ENCODE measurements at places on chromosomes 11 and 22.

- DNase-seq: no peak
Observed at GRCh38 chr11:12678991-12679390, 4.8 kb downstream of the TEAD1 start.

DNA sequence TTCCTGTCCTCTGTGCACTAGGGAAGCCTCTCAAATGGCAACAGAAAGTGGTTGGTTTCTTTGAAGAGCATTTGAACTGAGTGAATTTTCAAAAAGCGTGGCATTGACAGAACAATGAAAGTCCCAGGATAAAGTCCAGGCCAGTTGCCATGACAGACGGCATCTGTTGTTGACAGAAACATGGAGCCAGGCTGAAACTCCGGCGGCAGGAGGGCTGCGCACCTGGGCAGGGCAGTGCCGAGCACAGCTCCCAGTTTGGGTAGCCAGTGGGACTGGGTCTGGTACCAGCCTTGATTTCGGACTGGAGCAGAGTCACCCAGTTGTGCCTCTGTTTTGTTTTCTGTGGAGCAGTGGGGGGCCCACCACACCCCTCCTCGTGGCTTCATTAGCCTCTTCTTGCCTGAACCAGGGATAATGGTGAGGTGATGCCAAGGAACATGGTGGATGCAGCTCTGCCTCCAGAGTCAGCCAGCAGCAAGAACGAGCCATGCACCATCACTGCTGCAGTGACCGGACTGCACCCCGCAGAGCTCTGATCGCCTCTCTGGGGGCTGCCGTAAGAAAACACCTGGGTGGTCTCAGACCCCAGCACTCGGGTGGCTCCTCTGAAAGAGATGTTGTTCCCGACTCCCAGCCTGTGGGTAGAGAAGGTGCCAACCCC lies 9.8 kb upstream of the SEPTIN5 start:
- DNase-seq: no peak

DNA sequence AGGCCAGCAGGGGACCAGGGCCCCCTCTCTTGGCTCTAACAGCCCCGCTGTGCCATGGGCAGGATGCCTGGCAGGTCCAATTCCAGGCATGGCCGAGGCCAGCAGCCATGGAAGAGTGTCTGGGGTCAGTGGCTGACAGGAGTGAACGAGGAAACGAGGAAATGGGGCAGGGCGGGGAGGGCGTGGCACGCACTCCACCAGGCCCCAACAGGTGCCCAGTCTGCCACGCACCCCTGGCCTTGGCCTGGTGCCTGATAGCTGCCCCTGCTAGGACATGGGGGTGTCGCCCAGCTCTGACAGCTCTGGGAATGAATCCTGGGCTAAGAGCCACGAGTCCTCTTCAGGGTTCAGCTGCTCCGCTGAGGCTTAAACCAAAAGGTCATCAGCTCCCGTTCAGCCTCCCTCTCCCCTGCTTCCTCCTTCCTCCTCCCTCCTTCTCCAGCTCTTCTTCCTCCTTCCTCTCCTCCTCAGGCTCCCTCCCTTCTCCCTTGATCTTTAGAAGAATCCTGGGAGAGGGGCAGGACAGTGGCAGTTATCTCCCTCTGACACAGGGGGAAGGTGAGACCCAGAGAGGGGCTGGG lies 11.5 kb upstream of the TBC1D22A start:
- no peak for DNase-seq

DNA sequence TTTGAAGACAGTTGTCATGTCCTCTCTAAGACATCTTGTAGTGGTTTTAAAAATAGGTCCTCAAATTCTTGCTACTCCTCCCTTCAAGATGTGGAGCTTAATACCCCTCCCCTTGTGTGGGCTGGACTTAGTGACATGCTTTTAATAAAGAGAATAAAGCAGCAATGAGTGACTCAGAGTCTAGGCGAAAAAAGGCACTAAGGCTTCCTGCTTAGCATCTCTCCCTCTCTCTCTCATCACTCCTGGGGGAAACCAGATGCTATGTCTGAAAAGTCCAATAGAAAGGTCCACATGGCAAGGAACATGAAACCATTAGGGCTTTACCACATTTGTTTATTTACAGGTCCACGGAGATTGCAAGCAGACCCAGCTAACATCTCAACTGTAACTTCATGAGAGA lies 11.7 kb downstream of the SERGEF start:
- DNase-seq: peak; percentile 63

GRCh38 chr22:42926768-42927167 lies 69.7 kb upstream of the ARFGAP3 start:
- no peak for DNase-seq

GRCh38 chr11:114185436-114185835 lies 110.8 kb upstream of the NNMT start:
- no peak for DNase-seq

GRCh38 chr11:61460474-61460881 lies 30.6 kb downstream of the SDHAF2 start:
- no peak for DNase-seq

GRCh38 chr22:24925586-24926427 lies 20.7 kb downstream of the LHFPL7 start:
- DNase-seq: no peak

GRCh38 chr11:96275801-96276594 lies 67.0 kb downstream of the MAML2 start:
- DNase-seq: peak; percentile 44

DNA sequence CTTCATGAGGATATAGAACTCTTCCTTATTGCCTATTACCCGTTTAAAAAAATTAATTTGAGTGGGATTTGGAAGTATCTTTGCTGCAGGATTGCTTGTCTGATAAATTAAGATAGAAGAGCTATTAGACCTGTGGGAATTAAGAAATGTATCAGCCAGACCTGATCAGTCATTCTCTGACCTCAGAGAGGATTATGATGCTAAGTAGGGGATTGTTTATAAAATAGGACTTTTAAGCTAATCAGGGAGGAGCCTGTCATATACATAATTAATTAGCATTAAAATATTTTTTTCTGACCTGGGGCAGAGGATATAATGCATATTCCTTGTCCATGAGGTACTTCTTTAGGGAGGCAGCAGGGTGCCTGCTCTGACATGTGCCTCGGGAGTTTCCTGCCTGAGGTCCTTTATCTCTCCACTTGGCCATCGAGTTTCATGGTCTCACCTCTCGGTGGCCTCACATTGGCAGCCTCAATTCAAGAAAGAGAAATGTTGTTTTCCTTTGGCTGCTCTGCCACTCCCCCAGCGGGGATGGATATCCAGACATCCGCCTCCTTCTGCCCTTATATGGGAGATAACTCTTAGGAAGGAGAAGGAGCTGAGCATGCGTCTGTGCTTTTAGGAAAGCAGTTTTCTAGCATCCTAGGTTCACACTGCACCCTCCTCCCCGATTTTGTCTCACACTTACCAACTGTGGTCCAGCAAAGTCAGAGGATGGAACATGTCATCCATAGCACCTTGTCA lies 41.1 kb downstream of the DIXDC1 start:
- DNase-seq: peak; percentile 77

DNA sequence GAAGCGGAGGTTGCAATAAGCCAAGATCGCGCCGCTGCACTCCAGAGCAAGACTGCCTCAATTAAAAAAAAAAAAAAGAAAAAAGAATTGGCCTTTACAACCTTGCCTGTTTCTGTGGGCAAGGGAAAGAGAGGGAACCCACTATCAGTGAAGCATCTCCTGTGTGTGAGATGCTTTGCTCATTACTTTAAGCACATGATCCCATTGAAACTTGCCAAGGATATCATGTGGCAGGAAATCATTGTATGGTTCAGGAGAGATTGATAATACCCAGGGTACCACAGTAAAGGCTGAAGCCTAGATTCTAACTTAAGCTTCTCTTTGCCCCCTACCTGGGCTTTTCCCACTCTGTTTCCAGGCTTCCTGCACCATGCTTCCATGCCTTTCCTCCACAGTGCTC lies 3.6 kb downstream of the LDLRAD3 start:
- DNase-seq: no peak

GRCh38 chr11:77244277-77245027 lies 57.0 kb downstream of the GDPD4 start:
- DNase-seq: peak; percentile 79

GRCh38 chr11:9757809-9758636 lies 94.1 kb downstream of the SWAP70 start:
- peak; percentile 80 for DNase-seq

DNA sequence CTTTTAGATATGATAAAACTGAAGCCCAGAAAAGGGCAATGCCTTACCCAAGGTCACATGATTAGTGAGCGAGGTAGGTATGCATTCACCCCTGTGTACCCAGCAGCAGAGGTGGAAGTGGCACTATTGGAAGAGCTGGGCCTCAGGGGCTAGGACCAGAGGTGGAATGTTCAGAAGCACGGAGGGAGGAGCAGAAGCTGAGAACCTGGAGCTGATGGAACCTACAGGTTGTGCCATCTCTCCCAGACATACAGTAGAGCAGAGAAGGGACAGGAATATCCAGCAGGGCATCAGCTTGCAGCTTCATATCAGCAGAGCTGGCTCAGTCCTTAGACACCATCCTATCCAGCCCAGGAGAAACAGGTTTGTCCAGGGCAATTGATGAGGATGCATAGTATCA lies 14.6 kb upstream of the FCHSD2 start:
- no peak for DNase-seq

GRCh38 chr11:119085437-119085847 lies 761 bp downstream of the HMBS start:
- no peak for DNase-seq

- DNase-seq: peak; percentile 34
Observed at GRCh38 chr11:107496011-107496410, 38.4 kb upstream of the CWF19L2 start.

- DNase-seq: no peak
Observed at GRCh38 chr11:132405728-132406127, 1035.3 kb downstream of the NTM start.

- DNase-seq: peak; percentile 32
Observed at GRCh38 chr22:17120281-17120680, 879 bp downstream of the TMEM121B start.

- peak; percentile 49 for DNase-seq
Observed at GRCh38 chr11:47923667-47924066, 56.7 kb upstream of the PTPRJ start.

- DNase-seq: peak; percentile 56
Observed at GRCh38 chr11:121367001-121367843, 74.7 kb downstream of the SC5D start.

- DNase-seq: peak; percentile 43
Observed at GRCh38 chr22:27801202-27801615, 347 bp downstream of the MN1 start.

- peak; percentile 73 for DNase-seq
Observed at GRCh38 chr22:29480512-29481264, 670 bp downstream of the NEFH start.

GRCh38 chr11:12110714-12111548 lies 541 bp downstream of the MICAL2 start:
- DNase-seq: no peak
